ENCODE measurements at places on chromosomes 3 and 15. TPM values are rescaled to one million over a fixed set of nuclear protein-coding genes. Genes with fewer than 3 reads are reported as not detected.
A peak's percentile ranks its signal among the peaks of the same experiment; 100 is the strongest.

- H3K4me3 ChIP-seq: no peak overlapping the region
- no peaks in the 10 kb centered on the region for H3K36me3 ChIP-seq
- no peaks in the 10 kb centered on the region for H3K27me3 ChIP-seq
- H3K4me1 ChIP-seq: no peaks in the 10 kb centered on the region
- no peak for DNase-seq
These were observed 29.2 kb upstream of the NEO1 start for GRCh38 chr15:73023071-73023470.

DNA sequence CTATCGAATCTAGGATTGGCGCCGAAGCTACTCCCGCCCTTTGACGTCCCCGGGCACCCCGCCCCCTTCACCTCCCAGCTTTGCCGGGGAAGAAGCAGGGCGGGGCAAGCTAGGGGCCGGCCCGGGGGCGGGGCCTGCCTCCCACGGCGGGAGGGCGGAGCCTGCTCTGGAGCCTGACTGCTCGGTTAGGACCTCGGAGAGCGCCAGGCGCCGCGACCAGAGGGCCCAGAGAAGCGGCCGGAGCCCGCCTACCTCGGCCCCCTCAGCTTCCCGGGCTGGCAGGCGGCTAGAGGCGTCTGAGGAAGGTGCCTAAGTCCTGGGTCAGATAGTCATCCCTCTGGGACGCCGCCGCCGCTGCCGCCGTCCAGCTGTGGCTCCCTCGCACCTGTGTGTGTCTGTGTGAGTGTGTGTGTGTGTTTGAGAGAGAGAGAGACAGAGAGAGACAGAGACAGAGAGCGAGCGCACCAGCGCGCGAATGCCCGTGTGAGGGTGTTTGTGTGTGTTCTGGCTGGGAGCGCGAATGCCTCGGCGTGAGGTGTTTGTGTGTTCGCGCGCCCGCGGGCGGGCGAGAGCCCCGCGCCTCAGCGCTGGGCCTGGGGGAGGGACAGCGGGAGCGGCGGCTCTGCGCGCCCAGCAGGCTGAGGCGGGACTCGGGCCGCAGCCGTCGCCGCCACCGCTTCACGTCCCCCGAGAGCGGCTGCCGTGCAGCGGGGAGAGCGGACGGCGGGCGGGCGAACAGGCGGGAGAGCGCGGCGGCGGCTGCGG, at the start of gene STXBP5L:
Gene STXBP5L, plus strand, starts transcription at position 176 of the 765 bp plus-strand sequence. CDS start 1,374 bp downstream, outside the sequence.
- peaks cover 17% of the 10 kb centered on the region for H3K4me1 ChIP-seq
- no peak within 1 kb of the TSS for H3K27ac ChIP-seq
- H3K27me3 ChIP-seq: peaks cover 22% of the 10 kb centered on the region
- peak within 1 kb of the TSS; percentile 31 for H3K4me3 ChIP-seq
- peak; percentile 38 for DNase-seq
- H3K36me3 ChIP-seq: no peaks in the 10 kb centered on the region

DNA sequence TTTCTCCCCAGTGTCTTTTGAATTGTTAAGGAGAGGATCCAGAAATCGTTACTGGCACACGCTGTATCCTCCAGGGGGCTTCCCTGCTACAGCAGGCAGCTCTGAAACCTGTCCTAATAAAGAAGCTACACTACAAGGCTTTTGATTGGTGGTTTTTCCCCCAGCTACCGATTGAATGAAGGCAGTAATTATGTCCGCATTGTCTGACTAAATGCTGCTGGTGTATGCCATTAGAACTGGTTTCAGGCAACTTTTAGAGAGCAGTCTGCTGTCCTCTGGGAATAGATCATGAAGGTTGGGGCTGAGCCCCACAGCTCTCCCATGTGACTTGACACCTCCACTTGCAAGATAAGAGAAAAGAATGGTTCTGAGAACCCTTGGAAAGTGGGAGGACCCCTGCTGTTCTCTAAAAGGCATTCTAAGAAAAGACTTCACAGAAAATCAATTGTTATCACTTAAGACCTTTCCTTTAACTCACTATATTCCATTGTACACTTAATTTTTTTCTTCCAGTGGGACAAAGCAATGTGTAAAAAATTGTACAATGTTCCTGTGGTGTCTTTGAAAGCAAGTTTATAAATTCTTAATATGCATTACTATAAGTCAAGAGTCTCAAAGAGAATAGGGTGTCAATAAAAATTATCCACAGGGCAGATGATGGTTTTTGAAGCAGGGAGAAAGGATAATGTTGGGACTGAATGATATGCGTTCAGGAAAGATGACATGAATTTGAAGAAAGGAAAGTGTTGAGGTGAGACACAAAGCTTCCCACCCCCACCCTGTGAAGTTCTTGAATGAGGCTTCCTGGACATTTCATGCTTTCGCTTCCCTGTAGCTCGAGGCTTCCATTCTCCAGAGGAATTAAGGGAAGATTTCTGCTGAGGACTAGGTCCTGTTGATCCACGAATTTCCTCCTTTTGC, 53.0 kb upstream of the DAZL start:
- H3K27me3 ChIP-seq: no peaks in the 10 kb centered on the region
- H3K36me3 ChIP-seq: no peaks in the 10 kb centered on the region
- no peak overlapping the region for H3K27ac ChIP-seq
- DNase-seq: no peak
- H3K4me1 ChIP-seq: no peaks in the 10 kb centered on the region

DNA sequence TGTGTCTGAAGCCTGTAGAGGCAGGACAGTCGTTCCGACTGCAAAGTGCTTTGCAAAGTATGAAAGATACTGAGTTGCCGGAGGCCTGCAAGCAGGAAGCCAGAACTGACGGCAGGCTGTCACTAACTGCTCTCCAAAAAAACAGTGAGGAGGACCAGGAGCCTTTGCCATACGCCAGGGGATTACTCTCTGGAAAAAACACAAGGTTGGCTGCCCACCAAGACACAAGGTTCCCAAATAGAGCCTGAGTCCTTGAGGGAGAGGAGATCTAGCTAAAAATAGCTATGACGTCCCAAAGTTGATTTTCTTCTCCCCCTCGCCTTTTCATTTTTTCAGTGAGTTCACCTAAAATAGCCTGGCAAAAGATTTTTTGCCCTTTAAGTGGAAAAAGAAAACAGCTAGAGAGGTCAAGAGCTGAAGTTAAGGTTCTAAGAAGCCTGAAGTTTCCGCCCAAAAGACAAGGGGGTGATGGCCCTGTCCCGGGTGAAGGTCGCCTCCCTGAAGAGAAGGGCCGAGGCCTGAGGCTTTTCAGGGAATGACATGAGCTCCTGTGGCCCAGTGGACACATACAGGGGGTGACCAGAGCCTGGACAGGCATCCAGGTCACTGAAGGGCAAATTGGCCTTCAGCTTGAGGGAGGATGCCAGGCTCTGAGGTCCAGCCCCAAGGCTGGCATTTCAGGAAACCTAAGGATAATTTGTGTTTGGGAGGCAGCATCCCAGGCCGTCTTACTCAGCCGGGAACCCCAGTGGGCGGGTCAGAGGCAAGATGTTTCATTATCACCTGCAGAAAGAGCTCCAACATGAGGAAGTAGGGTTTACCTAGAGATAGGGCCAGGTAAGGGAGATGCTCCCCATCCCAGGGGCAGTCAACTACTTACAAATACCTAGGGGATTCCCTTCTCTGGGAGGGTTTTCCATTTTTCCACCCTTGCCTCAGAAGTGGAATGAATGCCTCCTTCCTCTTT, 44.9 kb upstream of the DGKG start:
- H3K27ac ChIP-seq: no peak overlapping the region
- no peaks in the 10 kb centered on the region for H3K27me3 ChIP-seq
- no peak overlapping the region for H3K4me3 ChIP-seq
- no peaks in the 10 kb centered on the region for H3K36me3 ChIP-seq

GRCh38 chr15:50227076-50227475, 38.5 kb downstream of the HDC start:
- H3K4me3 ChIP-seq: no peak overlapping the region
- no peak for DNase-seq
- H3K4me1 ChIP-seq: no peaks in the 10 kb centered on the region
- no peak overlapping the region for H3K27ac ChIP-seq

DNA sequence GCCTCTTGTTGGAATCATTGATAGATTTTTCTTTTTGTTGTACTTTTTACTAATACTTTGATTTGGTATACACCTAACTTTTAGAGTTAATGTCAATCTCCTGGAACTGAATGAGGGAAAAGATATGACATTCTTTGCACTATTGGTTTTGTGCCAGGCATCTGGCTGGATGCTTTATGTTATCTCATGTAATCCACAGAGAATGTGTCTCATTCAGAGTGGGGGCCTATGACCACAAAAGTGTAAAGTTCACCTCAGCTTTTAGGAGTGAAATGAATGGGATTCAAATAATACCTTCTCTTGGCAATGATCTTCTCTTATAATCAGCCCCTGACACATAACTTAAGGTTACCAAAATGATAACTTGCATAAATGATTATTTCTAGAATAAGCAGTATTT, 329.1 kb upstream of the ROPN1 start:
- H3K4me3 ChIP-seq: no peak overlapping the region
- no peaks in the 10 kb centered on the region for H3K36me3 ChIP-seq
- no peak for DNase-seq
- H3K27ac ChIP-seq: no peak overlapping the region
- no peaks in the 10 kb centered on the region for H3K4me1 ChIP-seq
- H3K27me3 ChIP-seq: no peaks in the 10 kb centered on the region

DNA sequence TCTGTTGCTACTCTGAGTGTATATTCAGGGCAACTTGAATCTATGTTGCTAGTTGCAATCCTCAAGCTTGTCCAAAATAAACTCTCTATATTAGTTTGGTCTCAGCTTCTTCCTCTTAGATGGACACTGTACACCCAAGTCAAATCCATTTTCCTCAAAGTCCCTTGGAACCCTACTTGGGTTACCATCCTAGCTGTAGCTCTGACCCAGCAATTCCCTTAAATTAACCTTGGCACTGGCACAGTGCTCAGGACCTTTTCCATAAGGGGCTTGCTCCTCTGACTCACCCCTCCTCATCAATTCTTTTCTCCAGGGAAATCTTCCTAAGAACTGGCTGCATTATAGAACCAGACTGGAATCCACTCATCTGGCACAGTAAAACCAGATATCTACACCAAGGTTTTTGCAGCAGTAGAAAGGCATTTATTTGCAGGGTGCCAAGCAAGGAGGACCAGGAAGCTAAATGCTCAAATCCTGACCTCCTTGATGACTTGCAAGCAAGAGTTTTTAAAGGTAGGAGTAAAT, 44.9 kb upstream of the B3GALNT1 start:
- H3K27ac ChIP-seq: no peak overlapping the region
- H3K36me3 ChIP-seq: no peaks in the 10 kb centered on the region
- no peaks in the 10 kb centered on the region for H3K4me1 ChIP-seq
- no peak overlapping the region for H3K4me3 ChIP-seq
- H3K27me3 ChIP-seq: no peaks in the 10 kb centered on the region
- DNase-seq: no peak

DNA sequence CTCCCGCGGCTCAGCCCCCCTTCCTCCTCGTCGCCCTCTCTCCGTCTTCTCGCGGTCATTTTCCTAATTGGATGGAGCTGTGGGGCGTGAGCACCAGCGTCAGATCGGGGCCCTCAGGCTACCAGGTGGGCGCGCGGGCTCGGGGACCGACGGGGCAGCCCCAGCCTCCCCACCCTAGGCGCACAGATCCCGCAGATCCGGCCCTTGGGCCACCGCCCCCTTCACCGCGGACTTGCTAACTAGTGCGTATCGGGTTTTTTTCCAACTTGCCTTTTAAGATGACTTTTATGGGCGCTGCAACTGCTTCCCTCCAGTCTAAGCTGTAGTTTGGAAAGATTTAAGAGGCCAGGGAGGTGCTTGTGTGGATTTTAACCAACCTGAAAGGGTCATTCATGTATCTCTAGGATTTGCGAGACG, 1.3 kb downstream of the ZNF710 start:
- no peaks in the 10 kb centered on the region for H3K27me3 ChIP-seq
- peak; percentile 66 for DNase-seq
- H3K4me3 ChIP-seq: peak overlapping the region; percentile 59
- peaks cover 35% of the 10 kb centered on the region for H3K4me1 ChIP-seq
- no peaks in the 10 kb centered on the region for H3K36me3 ChIP-seq

Gene PRTG
- total RNA-seq: not detected

Gene PIK3CA
- total RNA-seq: 61.8 TPM

Gene CISH
- 2.4 TPM for total RNA-seq

Gene ISG20
- 190 TPM for total RNA-seq

Gene FMN1
- 1.2 TPM for total RNA-seq
